ENCODE measurements at places on chromosomes 4 and X. TPM values are rescaled to one million over a fixed set of nuclear protein-coding genes. Genes with fewer than 3 reads are reported as not detected.
A peak's percentile ranks its signal among the peaks of the same experiment; 100 is the strongest.

The XAGE1A gene
- not detected for polyA plus RNA-seq

The CXCL9 gene
- 0.13 TPM for polyA plus RNA-seq

The MAPK10 gene
- 5.5 TPM for polyA plus RNA-seq

The ADH1C gene
- 10.9 TPM for polyA plus RNA-seq

The TLR6 gene
- 0.83 TPM for polyA plus RNA-seq

The SPANXA2 gene
- not detected for polyA plus RNA-seq

The PRSS12 gene
- 6.0 TPM for polyA plus RNA-seq

The INTS6L gene
- polyA plus RNA-seq = 7.6 TPM

The CDX4 gene
- not detected for polyA plus RNA-seq

The FAT1 gene
- 124 TPM for polyA plus RNA-seq

The OPHN1 gene
- 15.2 TPM for polyA plus RNA-seq

- no peak for DNase-seq
These were observed 15.6 kb upstream of the LAP3 start for GRCh38 chr4:17561195-17561909.

- peak; percentile 51 for DNase-seq
These were observed 1.3 kb downstream of the SPATA18 start for GRCh38 chr4:52052475-52052780.

DNA sequence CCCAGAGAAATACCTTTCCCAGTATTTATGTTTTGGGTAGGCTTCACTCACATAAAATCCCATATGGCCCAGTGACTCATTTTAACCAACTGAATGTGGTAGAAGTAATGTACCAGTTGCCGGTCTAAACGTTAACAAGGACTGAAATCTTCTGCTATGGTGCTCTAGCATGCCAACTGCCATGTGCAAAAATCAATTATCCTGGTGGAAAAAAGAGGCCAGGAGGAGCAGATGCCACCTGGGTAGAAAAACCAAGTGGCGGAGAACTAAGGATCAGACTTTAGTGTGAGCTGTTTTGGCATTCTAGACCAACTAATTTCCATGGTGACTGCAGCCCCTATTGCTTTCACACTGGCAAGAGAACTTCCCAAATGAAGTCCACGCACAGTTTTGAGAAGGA lies 1660.7 kb upstream of the ADGRL3 start:
- no peak for DNase-seq

DNA sequence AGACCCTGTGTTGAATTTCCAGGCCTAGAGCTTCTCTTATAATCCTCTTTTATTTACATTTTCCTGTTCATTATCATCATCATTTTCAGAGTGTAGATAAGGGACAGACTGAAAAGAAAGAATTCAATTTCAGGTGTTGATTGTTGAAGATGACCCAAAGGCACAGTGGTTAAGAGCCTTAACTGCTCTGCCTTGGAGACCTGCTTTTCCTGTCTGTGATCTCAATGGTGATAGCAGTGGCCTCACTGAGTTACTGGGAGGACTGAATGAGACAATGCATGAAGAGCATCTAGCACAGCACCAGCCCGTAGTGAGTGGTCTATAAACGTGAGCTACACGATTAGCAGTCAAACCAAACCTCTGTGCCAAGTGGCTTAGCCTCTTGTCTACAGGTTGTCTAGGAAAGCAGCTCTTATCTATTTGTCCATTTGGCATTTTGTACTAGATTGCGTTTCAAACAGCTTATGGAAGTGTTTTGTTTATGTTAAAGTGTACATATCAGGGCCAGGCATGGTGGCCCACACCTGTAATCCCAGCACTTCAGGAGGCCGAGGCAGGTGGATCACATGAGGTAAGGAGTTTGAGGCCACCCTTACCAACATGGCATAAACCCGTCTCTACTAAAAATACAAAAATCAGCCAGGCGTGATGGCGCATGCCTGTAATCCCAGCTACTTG lies 41.5 kb downstream of the SETD7 start:
- no peak for DNase-seq

- peak; percentile 97 for DNase-seq
These were observed 17.4 kb downstream of the KLF3 start for GRCh38 chr4:38681281-38681991.

GRCh38 chr4:165662341-165662740 lies 210.7 kb upstream of the TLL1 start:
- peak; percentile 95 for DNase-seq

- DNase-seq = no peak
These were observed 8.7 kb downstream of the PYURF start for GRCh38 chr4:88514557-88515511.

DNA sequence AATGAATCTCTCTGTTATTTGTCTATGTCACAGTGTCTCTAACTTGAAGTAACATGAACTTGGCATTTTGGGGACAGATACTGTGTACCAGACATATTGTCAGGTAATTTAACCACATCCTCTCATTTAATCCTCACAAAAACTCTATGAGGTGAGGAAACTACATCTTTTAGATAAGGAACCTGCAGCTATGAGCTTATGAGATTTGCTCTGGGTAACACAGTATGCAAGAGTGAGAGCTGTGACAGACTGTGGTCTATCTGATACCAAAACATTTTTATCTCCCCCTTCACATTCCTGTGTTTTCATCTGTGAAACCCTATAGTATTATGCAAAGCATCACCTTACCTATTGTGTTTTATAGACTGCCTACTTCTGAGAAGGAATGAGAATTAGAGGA lies 58.4 kb upstream of the HS3ST1 start:
- DNase-seq = no peak

DNA sequence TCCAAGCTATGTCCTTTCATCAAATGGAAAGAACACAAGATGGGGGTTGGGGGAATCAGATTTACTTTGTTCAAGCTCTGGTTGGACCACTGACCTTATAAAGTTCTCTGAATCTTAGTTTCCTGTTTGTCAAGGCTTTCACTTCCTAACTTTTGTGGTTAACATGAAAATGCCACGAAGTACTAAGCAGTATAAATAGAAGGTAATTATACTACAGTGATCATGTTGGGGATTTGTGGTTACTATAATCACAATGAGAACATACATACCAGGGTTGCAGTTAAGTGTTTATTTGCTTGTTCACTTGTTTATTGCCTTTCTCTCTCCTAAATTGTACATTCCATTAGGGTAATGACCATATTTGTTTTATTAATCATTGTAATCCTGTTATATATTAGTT lies 53.2 kb downstream of the SPRY1 start:
- DNase-seq = no peak

- DNase-seq = peak; percentile 76
These were observed 85.3 kb upstream of the RBPJ start for GRCh38 chr4:26235500-26235899.

DNA sequence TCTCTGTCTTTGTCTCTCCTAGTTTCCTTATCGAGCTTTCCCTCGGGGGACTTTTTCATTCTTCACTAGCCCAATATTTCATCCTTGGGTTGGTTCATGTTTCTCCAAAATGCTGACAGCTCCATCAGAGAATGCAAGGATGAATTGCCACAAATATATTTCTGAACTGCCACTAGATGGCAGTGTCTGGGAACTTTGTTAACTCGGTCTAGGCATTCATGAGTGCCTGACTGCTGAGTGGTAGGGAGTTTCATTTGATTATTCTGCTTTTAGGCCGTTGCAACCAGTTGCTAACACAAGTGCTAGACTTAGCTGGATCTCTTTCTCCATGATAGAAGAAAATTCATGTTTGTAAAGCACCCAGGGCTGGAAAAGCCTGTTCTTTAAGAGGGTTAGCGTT lies 73.5 kb upstream of the RAP2C start:
- peak; percentile 83 for DNase-seq

DNA sequence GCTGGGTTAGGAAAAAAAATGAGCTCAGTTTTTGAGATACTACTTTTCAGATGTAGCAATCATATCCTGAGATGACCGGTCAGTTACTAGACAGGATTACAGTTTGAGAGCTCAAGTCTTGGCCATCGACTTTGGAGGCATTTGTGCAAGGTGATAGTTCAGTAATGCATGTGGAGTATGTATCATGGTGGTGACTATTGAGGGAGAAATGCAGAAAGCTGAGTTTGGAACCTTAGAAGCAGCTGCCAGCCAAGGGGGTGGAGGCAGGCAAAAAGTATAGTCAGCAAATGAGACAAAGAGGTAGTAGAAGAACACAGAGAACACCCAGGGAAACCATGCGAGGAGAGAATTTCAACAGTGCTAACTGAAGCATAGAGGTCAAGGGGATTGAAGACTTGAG lies 48.7 kb upstream of the SLC4A4 start:
- DNase-seq = peak; percentile 27

DNA sequence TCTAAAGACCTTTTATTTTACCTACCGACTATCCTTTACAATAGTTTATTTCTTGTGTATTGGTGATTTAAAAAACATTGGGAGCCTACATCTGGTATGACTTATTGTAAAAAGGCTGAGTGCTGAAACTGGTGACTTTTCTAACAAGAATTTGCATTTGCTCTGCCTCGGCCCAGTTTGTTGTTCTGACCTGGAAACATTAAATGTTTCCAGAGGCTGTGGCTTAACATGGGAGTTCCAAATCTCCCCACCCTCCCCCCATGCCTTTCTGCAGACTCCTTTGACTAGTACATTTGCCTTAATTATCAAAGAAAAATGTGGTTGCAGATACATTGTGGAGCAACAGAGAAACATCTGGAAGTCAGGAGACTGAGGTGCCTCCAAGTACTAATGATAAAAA lies 39.8 kb downstream of the SPCS3 start:
- peak; percentile 37 for DNase-seq

GRCh38 chr4:145388043-145388442 lies 93.6 kb upstream of the SMAD1 start:
- peak; percentile 16 for DNase-seq

DNA sequence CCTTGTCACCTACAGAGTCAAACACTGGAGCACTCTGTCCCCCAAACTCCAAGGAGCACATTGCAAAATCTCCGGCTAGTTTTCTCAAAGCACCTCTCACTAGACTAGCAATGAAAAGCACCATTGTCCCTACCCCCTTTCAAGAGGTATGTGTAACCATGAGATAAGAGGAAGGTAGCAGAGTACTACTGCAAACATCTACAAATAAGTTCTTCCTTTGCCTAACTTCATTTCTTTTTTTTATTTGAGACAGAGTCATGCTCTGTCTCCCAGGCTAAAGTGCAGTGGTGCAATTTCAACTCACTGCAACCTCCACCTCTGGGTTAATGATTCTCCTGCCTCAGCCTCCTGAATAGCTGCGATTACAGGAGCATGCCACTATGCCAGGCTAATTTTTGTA lies 17.7 kb downstream of the PPP4R3C start:
- no peak for DNase-seq

GRCh38 chr4:6050551-6050950 lies 32.3 kb upstream of the C4orf50 start:
- no peak for DNase-seq

- DNase-seq = no peak
These were observed 33.5 kb upstream of the ELOVL6 start for GRCh38 chr4:110231869-110232268.

GRCh38 chrX:94493405-94493804 lies 819.4 kb downstream of the FAM133A start:
- no peak for DNase-seq

DNA sequence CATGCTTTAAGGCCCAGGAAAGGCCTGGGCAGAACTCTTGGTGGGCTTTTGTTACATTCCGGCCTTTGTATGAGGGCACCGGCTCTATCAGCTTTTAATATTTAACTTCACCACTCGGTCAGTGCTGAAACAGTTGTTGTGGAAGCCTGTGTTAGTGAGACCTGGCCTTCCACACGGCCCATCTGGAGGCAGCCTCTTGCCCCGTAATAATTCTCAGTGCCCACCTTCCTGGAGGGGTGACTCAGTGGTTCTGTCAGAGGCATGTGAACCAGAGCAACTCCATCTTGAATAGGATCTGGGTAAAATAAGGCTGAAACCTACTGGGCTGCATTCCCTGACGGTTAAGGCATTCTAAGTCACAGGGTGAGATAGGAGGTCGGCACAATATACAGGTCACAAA lies 162.0 kb upstream of the STS start:
- DNase-seq = no peak

GRCh38 chr4:16255730-16256129 lies 29.5 kb upstream of the TAPT1 start:
- DNase-seq = no peak

GRCh38 chr4:76850010-76850441 lies 47.9 kb downstream of the SOWAHB start:
- peak; percentile 32 for DNase-seq

DNA sequence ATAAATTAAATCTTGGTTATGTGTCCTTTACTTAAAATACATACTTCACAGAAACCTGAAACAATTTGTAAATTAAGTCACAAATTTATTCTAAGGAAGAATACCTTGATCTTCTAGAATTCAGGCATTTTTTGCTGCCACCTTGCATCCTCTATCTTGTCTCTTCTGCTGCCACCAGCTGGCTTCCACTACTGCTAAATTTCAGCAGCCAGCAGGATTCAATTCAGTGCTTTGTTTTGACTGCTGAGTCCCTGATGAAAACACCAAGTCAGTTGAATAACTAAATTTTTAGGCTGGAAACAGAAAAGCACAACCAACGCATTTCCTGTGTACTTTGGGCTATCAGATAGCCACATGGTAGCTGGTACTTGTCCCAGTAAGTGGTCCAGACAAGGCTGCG lies 2.4 kb upstream of the MBTPS2 start:
- DNase-seq = no peak

- no peak for DNase-seq
These were observed 71.1 kb upstream of the NLGN4X start for GRCh38 chrX:6299724-6300123.

GRCh38 chrX:71619193-71619592 lies 882 bp upstream of the CXCR3 start:
- no peak for DNase-seq

DNA sequence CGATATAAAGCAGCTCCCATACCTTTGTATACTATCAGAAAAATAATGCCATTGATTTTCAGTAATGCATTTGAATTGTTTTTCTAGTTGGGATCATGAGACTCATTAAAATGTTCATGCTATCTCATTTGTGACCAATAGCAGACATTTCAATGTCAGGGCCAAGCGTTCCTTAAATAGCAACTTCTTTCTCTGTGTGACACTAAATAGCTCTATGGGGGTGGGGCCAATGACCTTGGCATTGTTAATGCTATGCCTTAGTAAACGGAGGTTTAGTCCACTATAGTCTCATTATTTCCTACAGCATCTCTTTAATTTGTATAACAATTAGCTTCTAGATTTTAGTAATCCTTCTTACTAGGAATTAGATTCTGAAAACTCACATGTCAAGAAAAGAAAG lies 48.6 kb upstream of the ARHGAP24 start:
- DNase-seq = no peak

- no peak for DNase-seq
These were observed 386.1 kb downstream of the NLGN4X start for GRCh38 chrX:5842601-5843000.

Data from muscle of leg (tissue), 16 donors.